ENCODE measurements at places on chromosomes 12 and 14.

GRCh38 chr12:25041006-25041741 lies 92.3 kb upstream of the BCAT1 start:
- DNase-seq = no peak

- no peak for DNase-seq
These were observed 107.6 kb downstream of the NAV3 start for GRCh38 chr12:77938301-77938700.

GRCh38 chr12:120055231-120056000 lies 61.1 kb downstream of the RAB35 start:
- DNase-seq = no peak

DNA sequence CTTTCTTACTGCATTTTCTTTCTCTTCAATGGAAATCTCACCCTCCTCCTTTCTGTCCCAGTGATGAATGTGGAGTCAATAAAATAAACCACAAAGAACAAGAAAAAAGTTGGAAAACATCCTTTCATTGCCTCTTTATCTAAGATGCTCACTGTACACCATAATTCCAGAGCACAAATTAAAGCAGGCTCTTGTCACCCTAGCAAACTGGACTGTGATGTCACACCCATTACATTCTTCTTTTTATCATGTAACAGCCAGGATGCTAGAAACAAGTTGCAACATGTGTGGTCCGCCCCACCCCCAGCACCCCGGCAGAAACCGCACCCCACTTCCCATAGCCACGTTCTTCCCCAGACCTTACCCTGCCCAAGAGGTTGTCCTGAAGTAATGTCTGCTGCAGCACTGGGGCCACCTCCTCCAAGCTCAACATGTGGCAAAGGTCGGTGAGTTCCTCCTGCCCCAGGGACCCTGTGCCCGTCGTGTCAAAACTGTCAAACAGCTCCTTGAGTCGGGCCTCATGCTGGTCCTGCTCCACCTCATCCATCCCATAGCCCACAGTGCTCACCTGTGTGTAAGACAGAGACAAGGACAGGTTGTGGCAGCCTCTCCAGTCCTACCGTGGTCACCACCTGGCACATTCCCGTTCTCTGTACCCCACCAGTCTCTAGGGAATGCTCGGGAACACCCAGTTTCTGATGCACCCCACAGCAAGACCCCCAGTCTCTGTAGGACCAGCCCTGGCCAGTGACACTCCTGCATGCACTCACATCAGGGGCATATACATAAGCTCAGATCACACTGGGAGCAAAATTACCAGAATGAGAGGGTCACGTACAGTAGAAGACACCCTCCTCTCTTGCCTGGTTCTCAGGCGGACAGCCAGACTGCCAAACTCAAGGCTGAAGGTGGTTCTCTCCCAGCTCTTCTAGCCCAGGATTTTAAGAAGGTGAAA lies 9.2 kb downstream of the NIN start:
- DNase-seq = peak; percentile 58
